ENCODE measurements at places on chromosomes 7 and 10.

DNA sequence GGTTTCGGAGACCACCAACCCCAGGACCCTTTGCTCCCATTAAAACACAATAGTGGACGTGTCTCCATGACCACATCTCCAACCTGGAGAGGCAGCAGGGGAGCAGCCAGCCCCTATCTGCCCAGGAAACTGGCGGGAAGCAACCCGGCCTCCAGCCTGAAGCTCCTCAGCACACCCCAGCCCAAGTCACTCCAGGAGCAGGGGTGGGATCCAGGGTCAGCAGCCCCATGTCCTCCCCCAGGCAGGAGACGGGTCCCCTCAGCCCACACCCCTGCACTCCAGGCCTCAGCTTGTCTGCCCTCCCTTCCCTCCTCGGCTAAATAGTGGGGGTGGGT is 601 bp downstream of the ADAM8 start:
- no peak for DNase-seq

DNA sequence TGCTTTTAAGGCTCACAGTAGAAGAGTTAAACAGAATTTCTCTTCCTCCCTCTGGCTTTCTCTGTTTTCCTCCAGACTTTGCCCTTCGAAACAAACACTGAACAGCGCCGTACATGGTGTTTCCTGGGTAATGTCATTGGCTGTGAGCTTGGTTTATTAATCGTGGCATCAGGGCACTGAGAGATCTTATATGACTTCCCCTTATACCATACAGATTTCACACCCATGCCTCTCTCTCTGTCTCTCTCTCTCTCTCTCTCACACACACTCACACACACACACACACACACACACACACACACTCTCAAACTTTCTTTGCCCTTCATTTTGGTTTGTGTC is 195.5 kb downstream of the CREB5 start:
- DNase-seq = no peak

DNA sequence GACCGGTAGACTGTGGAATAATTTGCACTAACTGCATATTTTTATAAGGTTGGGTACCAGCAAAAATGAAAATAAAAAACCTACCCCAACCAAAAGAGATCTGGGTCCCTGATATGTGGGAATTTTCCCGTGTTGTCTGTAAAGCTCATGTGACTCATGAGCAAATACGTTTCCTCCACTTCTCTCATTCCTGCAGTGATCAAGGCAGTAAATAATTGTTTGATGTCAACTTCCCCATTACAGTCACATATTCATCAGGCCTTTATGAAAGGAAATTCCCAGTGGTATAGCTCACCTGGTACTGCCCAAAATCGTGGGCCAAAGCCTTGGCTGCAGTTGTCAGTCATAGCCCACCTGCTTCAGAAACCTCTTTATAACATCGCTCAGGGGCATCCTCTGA is 166.0 kb upstream of the ANK3 start:
- DNase-seq = no peak

DNA sequence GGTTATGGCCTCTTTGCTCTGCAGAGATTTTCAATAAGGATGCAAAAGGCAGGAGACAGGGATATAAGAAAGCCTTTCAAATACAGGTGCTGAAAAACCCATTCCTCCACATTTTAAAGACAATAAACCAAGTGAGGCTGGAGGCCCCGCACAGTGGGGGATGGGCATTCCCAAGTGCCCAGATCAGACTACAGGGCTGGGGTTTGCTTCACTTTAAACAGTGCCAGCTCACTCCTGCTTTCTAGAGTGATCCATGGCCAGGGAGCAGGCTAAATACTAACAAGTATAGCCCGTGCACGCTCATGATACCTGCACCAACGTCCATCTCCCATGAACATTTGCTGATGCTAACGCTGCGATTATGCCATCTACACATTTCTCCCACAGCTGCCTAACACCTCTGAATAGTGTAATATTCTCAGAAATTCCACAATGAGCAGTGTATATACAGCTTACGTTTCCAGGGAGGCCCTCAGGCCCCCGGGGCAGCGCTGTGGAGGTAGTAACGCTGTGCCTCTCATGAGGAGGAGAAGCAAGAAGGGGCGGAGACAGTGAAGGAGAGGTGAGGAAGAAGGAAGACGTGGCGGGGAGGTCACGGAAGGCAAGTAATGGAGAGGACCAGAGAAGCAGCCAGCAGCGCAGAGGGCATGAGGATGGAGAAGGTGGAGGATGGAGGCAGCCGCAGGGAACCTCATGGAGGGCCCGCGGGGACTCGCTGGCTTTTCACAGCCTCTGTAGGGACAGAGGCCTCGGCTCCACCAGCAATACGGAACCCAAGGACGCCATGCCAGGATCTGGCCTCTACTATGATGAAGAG is 141.7 kb downstream of the USP6NL start:
- DNase-seq = no peak

- no peak for DNase-seq
These were observed 344.0 kb downstream of the ARL4A start for GRCh38 chr7:13031468-13031867.

- DNase-seq = no peak
These were observed 72.8 kb upstream of the NXPH1 start for GRCh38 chr7:8360564-8361153.

DNA sequence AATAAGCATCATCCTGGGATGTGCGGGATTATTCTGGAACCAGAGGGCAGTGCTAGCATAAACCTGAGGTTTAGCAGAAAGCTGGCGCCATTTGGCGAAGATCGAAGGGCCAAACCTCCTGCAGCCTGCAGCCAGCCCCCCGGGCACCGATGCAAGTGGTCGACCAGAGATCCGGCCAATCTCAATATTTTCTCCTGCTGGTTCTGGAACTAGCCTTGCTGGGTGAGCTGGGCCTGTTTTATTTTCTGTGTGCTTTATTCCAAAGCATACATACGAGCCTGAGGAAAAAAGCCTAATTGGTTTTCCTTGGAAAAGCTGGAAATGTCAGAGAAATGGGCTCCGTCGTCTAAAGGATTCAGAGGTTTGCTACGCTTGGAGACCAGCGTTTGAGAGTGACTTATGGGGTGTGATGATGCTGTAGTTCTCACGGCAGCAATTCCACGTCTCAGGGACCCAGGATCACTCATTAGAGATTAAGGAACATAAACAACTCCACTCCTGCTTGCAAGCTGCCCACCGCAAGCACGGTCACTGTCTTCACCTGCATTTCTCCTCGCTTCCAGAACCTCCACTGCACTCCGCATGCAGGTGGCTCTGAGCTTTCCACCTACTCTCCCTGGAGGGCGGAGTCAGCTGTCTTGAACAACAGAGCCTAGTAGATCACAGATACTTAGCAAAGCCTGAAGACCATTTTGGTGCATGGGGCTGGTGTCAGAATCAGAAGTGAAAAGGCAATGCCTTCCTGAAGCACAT is 60.2 kb downstream of the PRKAG2 start:
- DNase-seq = no peak

DNA sequence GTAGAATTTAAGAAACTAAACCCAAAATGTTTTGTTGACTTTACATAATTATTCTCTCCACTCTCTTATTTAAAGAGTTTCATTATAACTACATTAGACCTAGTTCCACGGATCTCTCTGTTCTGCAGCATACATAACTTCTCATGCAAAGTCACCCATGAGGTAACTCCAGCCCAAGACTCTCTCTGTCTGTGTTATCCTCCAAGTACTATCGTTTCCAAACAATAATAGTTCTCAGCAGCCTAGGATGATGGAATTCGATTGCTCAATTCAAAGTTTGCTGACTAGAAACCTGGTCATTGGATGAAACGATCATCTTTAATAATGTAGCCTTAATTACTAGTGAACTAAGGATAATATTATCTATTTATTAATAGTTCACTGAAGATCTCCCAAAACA is 203.1 kb upstream of the PTN start:
- DNase-seq = no peak

DNA sequence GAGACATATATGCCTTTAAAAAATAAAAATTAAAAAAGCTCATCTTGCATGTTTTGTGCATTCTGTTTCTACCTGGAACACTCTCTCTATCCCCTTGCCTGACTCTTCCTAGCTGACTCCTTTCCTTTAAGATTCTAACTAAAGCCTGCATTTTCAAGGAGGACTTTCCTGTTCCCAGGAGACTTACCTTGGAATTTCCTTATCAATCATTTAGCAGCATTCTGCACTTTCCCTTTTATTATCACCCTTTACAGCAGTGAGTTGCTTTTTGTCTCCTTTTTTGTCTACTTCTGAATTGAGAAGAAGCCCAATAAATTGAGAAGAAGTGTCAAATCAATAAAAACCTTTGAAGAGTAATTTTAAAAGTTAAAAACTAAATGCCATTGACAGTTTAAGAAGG is 142.2 kb upstream of the TMEM196 start:
- no peak for DNase-seq

DNA sequence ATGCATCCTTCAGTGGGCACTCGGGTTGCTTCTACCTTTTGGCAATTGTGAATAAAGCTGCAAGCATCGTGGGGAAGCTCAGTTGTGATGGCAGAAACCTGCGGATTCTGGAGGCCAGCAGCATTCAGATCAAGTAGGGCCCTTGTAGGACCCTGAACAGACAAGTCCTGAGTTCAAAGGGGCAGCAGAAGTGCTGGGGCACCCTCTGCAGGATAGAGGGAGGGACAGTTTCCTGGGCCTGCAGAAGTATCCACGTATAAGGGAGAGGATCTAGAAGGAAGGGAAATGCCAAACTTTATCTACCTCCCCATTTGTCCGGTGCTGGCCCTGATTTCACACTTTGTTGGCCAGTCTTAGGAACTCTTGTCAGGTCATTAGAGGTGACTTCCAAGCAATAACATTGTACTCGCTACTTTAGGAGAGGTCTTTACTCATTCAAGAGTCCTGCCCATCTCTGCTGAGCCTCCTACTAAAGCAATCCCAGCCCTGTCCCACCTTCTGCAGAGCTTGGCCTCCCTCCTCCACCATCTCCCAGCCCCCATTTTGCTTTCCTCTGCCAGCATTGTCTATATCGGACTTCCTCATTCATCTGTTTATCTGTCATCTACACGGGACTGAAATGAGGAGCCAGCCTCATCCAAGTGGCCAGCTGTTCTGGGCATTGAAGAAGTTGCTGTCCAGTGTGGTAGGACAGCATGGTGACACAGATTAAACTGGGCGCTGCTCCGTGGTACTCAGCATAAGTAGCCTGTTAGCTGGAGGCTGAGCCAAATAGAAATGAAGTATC is 26.6 kb upstream of the R3HCC1L start:
- DNase-seq = no peak

- peak; percentile 73 for DNase-seq
These were observed 4.1 kb downstream of the XPNPEP1 start for GRCh38 chr10:109919220-109919619.

- no peak for DNase-seq
These were observed 39.9 kb downstream of the CCDC3 start for GRCh38 chr10:12961416-12962205.

GRCh38 chr10:35015843-35016408 is 74.2 kb downstream of the CUL2 start:
- no peak for DNase-seq

DNA sequence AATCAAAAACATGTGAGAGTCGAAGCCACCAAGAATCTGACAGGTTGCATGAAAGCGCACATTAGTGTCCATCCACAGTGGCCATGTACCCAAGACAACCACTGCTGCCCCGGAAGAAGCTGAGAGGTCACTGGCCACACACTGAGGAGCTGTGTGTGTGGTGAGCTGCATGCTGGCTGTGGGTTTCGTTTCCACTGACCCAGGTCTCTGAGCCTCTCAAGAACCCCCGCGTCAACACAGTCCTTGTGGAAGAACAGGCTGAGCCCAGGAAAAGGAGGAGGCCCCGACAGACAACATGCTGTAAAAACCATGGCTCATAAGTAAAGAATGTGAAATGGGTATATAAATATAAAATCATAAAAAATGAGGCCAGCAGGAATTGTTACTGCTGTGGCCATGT is 8.2 kb downstream of the VIPR2 start:
- DNase-seq = no peak

DNA sequence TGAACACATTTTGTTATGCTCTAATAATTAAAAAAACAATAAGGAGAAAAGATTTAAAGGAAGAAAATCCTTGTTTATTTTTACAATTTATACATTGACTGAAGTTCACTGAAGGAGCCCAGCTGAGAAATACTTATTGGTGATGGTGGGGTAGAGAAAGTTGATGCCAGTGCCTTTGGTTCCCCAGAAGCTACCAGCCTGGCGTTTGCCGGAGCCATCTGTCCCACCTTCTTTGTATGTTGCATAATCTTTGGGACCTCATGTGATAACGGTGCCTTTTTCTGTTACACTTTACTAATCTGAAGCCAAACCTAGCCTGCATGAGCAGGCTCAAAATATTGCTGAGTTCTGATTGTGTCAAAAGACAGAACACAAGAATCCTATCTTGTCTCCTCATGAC is 22.7 kb downstream of the ZNF365 start:
- no peak for DNase-seq

DNA sequence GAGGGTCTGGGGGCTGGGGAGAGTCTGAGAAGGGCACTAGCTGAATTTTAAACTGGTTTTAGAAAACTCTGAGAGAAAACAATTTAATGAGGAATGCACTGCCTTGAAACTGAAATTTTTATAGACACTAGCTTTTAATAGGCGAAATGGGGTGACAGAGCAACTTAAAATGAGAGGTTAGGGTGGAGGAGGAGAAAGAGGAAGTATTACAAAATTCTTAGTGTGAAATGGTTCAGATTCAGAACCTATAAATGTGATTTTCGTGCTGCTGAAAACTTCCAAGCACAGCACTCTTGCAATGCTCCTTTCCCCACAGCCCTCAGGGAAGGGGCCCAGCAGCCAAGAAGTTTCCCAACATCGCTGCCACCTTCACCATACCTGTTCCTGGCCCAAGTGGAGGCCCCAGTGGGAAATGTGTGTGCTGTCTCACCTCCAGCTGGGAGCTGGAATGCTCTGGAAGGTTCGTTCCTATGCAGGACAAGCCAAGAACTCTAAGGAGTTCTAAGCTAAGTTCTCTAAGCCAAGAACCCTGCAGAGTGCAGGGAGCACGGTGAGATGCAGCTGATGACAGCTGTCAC is 60.0 kb downstream of the ATXN7L1 start:
- no peak for DNase-seq

- no peak for DNase-seq
These were observed 35.4 kb upstream of the COL13A1 start for GRCh38 chr10:69766161-69766910.

GRCh38 chr7:135980012-135980551 is 2.9 kb upstream of the MTPN start:
- DNase-seq = peak; percentile 40

GRCh38 chr7:31564661-31565060 is 50.8 kb downstream of the ITPRID1 start:
- DNase-seq = no peak

GRCh38 chr7:13742811-13743210 is 246.7 kb downstream of the ETV1 start:
- DNase-seq = peak; percentile 2
